ENCODE measurements at places on chromosomes 3 and 15. TPM values are rescaled to one million over a fixed set of nuclear protein-coding genes. Genes with fewer than 3 reads are reported as not detected.

The LHFPL4 gene
- not detected for polyA plus RNA-seq

The GADL1 gene
- 3.3 TPM for polyA plus RNA-seq

The GOLGA8O gene
- 0.42 TPM for polyA plus RNA-seq

The LRRC2 gene
- polyA plus RNA-seq: 2.3 TPM

The CCR9 gene
- not detected for polyA plus RNA-seq

The MINAR1 gene
- polyA plus RNA-seq: 1.4 TPM

The CHST13 gene
- 4.6 TPM for polyA plus RNA-seq

The LRRN1 gene
- 20.1 TPM for polyA plus RNA-seq

The GOLGA6L4 gene
- 21.1 TPM for polyA plus RNA-seq

The SERPINI2 gene
- 0.91 TPM for polyA plus RNA-seq

The COMMD4 gene
- polyA plus RNA-seq: 85.2 TPM

The ZSCAN2 gene
- polyA plus RNA-seq: 26.6 TPM

The ADAMTS7 gene
- 21.6 TPM for polyA plus RNA-seq

The CAV3 gene
- 0.44 TPM for polyA plus RNA-seq

DNA sequence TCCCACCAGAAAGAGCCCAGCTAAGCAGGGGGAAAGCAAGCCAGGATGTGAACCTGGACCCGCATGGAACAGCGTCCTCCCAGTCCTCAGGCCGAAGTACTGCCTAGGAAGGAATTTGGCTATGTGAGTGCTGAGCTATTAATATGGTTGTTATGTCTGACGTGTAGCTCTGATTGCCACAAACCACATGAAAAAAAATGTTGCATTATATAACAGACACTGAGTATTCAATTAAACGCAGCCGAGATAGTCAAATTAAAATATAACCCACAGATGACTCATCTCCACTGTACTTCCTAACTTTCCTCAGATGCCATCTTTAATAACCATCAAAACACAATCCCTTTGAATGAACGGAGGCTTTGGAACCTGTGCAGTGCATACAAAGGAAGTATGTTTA, 111.1 kb downstream of the GABRB3 start:
- no peak for DNase-seq

DNA sequence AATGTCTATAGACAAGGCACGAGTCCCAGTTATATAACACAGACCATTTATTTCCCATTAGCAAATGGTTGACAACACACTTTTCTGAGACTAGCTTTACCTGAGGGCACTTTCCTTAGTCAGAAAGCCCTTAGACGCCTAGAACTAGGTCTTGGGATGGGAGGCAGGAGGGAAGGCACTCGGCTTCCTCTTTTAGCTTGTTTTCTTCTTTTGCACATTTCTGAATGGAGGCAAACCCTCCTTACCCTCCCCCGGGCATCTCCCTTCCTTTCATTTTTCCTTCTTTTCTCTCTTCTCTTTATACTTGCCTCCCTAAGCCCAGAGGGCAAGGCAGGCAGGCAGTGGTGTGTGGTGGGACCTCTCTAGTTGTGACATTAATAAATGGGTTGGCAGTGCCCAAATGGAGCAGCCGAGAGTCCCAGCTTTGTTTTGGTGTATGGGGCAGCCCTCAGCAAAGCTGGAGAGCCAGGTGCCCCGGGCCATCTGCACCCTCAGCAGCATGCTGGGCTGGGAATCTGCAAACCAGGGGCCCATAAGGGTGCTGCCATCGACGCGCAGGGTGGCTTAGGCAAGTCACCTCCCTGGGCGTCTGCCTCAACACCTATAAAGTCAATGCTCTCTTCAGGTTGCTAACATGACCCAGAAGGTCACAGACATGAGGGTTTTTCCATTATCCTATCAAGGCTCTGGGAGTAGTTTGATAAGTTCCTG, 21.1 kb upstream of the BCL2L10 start:
- no peak for DNase-seq

DNA sequence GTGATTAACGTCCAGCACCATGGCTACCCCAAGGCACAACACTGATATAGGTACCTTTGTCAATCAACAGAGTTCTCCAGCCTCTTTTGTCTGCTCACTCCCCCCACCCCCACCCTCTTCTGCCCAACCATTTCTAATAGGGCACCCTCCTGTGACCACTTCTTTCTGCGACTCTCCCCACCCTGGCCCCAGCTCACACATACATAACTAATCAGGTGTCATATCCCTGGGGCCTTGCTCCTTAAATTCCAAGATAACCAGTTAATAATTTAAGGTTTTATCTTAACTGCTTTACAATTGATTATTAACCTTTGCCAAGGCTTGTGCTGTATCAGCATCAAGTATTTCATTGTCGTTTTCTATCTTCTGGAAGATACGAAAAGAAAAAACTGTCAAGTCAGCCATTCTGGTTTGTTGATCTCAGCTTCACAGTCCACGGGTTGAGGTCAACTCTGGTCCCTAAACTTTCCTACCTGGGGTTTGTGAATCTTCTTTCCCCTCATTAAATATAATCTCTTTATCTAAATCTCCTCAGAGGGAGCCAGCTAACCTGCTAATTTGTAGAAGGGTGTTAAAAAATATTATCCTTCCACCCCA, 27.3 kb upstream of the SLC28A2 start:
- no peak for DNase-seq

DNA sequence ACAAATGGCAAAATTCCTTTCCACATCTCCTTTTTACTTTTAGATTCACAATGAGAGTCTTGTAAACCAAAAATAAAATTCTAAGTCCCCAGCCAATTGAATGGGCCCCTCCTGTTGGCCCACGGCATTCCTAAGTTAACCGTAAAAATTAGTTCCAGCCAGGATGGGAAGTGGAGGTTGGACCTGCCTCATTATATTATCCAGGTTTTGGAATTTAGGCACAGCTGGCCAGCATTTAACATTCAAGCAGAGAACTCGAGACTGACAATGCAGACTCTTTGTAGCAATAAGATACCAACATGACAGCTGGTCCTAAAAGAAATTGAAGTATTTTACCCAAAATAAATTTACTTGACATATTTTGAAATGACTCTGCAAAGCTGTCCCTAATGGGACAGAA, 321.0 kb upstream of the NAALADL2 start:
- DNase-seq: no peak

- no peak for DNase-seq
Measured at GRCh38 chr15:58346361-58346760, 85.4 kb upstream of the LIPC start.

- no peak for DNase-seq
Measured at GRCh38 chr15:39444735-39445470, 136.0 kb upstream of the THBS1 start.

DNA sequence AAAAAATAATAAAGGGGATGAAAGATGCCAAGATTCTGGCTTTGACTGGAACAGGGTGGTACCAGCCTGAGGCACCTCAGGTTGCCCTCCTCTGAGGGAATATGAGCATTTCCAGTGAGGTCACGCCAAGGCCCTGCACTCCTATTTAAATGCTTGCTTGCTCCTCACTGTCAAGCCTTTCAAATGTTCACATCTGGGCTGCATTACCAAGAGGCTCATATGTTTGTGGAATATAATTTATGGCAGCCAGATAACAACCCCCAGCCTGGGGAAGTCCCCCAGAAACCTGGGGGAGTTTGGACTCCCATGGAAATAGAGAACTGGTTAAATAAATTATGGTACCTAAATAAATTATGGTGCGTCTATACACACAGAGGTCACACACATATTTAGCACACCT, 88.4 kb downstream of the FRMD4B start:
- no peak for DNase-seq

- no peak for DNase-seq
Measured at GRCh38 chr15:77457905-77458265, 37.2 kb downstream of the HMG20A start.

GRCh38 chr3:40720863-40721262, 196.1 kb downstream of the ZNF621 start:
- DNase-seq: no peak

DNA sequence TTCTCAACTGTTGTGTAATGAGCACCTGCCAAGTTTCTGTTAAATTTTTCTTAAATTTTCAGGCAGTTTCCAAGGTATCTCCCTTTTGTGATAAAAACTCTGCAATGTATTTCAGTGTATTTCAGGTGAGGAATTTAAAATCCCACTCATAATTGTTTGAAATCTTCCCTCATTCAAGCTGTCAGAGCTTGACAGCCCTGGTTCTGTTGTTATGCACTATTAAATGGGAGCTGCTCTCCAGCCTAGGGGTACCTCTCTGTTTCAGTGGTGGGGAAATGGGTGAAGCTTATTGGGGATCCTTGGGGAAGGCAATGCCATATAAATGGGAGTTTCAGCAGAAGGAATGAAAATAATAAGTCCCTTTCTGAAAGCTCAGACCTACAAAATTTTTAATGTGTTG, 178.0 kb upstream of the TMCO5A start:
- no peak for DNase-seq

DNA sequence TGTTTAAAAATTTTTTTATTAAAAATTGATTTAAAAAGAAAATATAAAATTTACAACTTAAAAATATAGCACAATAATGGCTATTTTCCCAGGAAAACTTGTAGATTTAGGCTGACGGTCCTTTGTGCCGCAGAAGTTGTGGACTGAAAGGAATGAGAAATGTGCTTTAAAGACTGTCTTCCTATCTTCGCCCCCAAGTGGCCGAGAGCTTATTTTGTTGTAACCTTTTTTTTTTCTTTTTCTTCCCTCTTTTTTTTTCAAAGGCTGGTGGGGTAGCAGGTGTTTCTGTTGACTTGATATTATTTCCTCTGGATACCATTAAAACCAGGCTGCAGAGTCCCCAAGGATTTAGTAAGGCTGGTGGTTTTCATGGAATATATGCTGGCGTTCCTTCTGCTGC, 15.5 kb downstream of the SLC25A26 start:
- no peak for DNase-seq

DNA sequence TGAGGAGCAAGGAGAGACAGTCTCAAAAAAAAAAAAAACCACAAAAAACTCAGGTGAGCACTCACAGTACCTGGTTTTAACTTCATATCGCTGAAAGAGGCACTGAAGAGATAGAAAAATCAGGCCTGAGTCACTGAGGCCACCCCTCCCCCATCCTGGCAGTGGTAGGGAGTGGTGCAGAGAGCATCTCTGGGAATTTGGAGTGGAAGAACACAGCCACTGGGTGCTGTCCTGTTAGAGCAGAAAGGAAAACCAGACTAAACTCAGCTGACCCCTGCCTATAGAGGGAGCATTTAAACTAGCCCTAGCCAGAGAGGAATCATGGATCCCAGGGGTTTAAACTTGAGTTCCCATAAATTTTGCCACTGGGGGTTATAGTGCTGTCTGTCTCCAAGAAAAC, 22.2 kb upstream of the DNAJC13 start:
- no peak for DNase-seq

DNA sequence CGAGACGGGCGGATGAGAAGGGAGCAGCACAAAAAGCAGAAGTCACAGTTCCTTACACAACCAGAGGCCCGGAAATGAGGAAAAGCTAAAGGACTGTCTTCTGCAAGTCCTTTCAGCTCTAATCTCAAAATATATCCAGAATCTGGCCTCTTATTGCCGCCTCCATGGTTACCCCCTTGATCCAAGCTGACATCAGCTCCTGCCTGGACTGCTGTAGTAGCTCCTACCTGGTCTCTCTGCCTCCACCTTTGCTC, 324.0 kb upstream of the ROPN1 start:
- DNase-seq: no peak

DNA sequence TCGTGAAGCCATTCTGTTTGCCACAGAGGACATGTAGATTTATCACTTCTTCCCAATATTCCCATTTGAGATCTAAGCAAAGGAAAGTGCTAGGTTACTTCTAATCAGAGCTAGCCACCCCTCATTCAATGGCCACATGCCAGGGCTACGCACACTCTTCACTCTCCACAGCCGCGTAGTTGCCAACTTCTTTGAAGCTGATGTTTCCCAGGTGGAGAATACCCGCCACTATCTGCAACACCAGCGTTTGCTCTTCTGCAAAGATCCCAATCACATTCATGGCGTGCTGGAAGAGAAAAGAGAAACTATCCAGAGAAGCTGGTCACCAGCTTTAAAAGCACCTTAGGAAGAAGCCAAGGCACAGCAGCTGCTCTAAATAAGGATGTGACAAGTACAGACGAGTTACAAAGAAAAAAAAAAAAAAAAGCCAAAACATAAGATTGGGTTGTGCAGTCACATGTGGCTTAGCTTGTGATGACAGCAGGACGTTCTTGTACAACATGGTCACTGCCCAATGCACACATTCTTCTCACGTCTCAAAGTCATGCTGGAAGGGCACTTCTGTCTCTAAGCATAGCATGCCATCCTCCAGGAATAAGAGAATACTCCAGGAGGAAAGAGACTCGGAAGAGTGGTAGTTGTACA, 16.4 kb downstream of the LDHAL6B start:
- no peak for DNase-seq

GRCh38 chr3:81601707-81602305, 159.6 kb downstream of the GBE1 start:
- no peak for DNase-seq

- no peak for DNase-seq
Measured at GRCh38 chr15:60275624-60276023, 122.2 kb downstream of the ANXA2 start.

GRCh38 chr3:27903446-27903845, 181.3 kb upstream of the EOMES start:
- no peak for DNase-seq

DNA sequence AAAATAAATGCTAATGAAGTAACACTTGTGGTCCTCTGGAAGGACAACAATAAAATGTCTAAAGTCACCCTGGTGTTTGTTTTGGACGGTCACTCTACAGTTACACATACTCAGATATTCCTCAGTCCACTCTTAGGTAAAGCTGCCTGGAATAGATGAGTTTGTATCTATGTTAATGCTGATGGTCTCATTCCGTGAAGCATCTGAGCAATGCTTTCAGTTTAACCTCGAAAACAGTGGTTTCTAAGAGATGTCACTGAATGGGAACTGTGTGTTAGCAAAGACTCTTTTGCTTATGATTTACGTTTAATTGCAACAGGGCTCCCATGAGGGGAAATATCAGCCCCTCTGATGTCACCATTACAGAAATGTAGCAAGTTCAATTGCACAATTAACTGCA, 49.1 kb downstream of the FBN1 start:
- DNase-seq: no peak

DNA sequence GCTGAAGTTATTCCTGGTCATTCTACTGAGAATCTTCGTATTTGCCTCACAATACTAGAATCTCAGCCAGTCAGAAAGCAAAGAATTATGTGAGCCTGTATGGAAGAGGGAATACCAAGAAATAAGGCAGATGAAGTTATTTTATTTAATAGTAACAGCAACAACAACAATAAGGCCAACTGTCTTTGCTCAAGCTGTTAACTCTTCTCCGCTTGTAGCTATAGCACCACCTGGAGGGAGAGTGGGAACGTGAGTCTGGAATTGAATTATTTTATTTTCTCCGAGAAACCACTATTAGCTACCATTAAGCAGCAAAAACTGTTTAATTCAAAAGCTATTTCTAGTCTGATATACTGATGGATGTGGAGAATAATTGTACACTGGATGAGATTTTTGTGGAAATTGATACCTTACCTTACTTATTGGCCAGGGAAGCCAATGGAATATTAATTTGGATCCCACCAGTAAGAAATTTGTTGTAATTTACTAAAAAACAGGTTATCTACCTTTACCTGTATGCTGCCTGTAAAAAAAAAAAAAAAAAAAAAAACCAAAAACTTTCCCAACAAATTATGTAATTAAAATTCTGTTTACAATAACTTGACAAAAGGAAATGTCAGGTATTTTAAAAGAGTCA, 50.1 kb downstream of the CALML4 start:
- DNase-seq: peak; percentile 44

GRCh38 chr3:37546876-37547275, 314.8 kb upstream of the CTDSPL start:
- no peak for DNase-seq
